ENCODE measurements at places on chromosomes 13 and 19.

DNA sequence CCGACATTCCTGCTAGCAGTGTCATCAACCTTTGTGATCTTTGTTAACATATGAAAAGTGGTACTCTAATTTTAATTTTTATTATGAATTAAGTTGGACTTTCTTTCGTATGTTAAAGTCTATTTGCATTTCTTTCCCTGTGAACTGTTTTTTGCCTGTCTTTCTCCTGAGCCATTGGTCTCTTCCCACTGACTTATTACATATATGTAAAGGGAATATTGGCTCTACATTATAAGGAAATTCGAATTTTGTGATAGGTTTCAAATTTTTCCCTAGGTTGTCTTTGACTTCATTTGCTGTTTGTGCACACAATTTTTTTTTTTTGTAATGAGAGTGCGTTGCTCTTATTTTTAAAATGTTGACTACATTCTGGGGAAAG lies 442 bp upstream of the CDC16 start:
- no peak for DNase-seq

DNA sequence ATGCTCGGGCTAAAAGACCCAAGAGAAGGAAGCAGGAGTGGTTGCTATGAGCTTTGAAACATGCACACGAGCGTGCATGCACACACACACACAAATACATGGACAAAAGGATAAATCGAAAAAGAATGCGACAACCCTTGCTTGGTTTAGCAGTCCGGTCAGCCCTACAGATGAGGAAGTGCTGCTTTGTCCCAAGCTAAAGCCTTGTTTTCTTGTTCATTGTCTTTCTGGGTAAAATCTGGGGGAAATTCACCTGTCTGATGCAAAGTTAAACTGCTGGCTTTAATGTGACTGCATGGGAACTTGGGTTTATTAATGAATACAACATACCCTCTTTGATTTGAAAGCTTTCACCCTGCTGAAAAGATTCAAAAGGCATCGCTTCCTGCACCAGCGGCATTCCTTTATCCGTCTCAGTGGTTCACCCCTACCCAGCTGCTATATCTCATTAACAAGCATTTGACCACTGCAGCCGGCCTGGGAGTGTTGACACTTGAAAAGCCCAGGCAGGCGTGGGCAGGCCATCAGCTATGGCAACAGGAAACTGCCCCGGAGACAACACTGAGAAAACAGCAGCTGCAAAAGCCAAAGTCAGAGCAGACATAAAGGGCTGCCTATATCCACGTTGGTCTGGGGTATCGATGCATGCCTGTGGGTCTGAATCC lies 301.7 kb downstream of the NDFIP2 start:
- no peak for DNase-seq

DNA sequence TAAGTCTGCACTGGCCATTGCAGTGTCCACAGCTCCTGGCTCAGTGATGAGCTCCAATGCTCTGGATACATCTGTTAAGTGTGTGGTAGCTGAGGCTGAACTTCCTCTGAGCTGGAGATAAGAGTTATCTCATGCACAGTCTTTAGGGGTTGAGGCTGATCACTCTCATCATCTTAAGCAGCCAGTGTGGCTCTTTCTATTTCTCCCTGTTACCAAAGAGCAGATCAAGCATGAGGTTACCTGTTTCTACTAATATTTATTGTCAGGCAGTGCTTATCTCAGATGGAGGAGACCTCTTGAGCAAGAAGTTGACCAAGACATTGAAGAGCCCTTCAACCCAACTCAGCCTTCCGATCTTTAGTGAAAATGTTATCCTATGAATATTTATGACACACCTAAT lies 6.6 kb upstream of the OR10H2 start:
- no peak for DNase-seq

GRCh38 chr13:18959996-18960395 lies 221.6 kb downstream of the TUBA3C start:
- DNase-seq = no peak

DNA sequence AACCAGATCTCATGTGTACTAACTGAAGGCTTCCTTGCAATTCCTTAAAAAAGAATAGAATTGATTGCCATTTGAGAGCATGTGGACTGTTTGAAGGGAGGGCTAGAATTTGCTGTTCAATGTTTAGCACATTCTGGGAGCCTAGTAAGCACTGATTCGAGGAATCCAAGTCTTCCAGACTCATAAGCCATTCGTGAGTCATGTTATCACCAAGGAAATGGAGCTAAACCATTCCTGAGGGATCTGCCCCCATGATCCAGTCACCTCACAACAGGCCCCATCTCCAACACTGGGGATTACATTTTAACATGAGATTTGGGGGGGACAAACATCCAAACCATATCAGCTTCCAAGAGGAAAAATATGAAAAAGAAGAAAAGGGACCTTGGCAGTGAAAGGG lies 276.4 kb downstream of the KCNRG start:
- DNase-seq = no peak

DNA sequence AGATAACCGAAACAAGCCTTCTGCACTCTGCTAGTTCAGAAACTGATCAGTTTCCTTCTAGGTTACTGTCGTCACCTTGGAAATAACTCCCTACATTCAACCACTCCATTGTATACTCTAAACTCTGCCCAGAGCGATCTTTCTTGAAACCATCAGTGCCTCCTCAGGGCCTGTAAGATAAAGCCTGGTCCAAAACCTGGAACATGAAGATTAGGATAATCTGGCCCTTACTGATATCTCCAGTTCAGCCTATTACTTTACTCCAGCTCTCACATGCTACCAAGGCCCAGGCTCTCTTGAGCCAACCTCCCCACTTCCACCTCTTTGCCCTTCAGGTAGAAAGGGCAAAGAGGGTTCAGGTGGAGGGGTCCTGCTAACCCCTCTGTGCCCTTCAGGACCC lies 125.3 kb upstream of the RXFP2 start:
- no peak for DNase-seq

DNA sequence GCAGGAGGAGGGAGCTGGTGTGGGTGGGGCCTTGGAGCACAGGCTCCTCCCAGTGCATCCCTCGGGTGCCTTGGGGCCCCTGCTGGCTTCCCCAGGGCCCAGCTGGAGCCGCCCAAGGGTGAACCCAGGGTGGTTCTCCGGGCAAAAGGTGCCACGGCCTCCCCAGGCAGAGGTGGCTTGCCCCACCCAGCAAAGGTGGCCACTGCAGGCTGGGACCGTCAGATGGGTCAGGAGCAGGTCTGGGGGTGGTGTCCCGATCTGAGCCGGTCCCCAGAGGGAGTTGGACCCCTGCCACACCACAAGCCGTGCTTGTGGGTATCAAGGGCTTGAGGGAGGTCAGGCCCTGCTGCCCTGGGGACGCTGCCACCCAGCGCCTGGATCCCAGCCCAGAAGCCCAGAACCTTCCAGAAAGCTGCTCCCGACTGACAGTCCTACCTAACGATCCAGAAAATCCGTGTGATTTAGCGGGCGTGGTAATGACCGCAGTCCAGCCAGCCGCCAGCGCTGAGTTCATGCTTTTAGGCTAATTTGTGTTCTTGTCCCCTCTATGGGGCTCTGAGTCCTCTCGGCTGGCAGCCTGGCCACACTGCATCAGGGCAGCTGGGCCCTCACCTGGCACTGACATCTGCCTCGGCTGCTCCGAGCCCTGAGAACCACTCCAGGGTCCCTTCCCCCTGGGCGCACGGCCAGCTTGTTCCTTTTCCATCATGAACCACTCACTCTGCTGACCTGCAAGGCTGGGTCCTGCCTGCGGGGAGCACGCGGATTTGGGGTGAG lies 5.0 kb upstream of the GRIN3B start:
- DNase-seq = no peak

Data from posterior cingulate gyrus (tissue), 11 donors.